HT1080 (cell line): ENCODE measurements at places on chromosomes 1 and 21.

DNA sequence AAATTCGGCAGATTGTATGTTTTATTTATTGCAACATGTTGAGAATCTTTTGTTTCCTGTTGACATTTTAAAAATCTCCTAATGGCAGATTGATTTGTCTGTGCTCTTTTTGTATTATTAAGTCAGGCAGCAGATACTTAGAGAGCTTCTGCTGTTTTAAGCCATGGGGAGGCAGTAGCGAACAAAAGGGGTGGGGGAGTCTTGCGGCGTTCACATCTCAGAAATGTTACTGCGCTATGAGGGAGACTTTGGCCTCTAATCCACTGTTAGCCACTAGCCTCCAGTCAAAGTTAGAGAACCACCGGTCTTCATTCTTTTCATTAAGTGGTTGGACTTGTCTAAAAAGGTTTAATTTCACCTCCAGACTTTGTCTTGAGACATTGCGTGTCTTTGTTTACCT is 93.6 kb downstream of the DYRK1A start:
- no peak for DNase-seq

DNA sequence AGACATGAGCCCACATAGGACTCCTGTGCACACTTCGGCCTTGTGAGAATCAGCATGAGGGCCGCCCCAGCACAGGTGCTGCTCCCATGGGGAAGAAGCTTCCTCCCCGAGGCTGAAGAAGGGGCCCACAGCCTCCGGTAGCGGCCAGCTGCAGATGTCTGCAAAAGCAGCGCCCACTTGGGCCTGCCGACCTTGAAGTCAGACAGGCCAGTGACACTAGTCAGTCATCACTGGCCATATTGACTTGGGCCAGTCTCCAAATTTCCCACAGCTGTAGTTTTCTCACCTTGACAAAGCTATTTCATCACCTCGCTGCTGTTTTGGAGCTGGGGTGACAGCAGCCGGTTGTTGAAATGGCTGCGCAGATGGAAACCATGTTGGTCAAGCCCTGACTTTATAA is 83.0 kb downstream of the RIPK4 start:
- no peak for DNase-seq

DNA sequence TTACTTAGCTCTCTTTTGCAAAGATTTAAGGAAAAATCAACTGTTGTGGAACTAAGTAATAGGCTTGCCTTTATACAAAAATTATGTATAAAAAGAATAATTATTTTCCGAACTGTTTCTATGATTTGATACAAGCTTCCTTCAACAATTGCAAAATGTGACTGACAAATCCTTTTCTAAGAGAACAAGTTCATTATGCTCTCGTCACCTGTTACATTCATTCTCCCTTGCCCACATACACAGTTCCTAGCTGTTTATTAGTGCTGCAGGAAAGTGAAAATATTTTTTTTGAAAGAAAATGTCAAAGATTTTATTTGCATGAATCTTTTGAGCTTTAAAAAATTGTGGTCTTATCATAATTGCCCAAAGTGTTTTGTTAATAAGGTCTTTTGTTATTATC is 466.2 kb downstream of the USP25 start:
- no peak for DNase-seq

DNA sequence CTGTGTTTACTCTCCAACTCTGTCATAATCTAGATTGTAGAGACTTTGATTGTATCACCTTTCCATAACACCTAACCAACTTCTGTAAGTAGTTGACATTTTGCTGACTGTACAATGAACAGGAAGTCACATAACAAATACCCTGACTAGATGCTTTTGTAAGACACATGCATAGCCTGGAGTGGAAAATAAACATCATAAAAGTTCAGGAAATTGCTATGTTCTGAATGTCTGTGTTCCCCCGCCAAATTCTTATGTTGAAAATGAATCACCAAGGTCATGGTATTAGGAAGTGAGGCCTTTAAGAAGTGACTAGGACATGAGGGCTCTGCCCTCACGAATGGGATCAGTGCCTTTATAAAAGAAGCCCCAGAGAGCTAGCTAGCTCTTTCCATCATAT is 40.4 kb upstream of the ZSWIM5 start:
- peak; percentile 77 for DNase-seq

DNA sequence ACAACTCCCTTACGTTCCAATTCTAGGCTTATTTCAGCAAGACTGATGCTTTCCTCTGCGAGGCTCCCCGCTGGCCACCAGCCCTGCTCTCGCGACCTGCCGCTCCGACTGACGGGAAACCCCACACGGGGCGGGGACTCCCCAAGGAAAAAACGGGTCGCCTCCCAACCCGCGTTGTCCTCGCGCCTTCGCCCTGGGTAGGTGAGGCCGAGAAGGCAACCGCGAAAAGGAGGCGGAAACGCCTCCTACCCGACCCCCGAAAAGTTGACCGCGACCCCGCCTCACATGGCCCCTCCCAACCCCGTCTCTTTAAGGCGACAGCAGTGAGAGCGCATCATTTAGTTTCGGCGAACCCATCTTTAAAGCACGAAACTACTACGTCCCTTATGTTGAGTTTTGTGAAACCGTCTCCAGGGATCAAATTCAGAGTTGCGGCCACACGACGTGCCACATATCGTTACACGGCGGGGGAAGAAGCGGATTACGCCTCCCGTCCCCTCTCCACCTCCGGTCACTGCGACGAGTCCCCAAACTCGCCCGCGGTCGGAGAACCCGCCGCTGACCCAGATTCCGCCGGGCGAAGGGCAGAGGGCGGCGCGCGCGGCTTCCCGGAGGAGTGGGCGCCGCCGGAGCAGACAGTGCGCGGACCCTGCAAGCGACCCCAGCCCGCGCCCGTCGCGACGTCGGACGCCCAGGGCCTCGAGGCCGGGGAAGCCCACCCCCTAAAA is 1.2 kb downstream of the ANP32E start:
- peak; percentile 77 for DNase-seq

DNA sequence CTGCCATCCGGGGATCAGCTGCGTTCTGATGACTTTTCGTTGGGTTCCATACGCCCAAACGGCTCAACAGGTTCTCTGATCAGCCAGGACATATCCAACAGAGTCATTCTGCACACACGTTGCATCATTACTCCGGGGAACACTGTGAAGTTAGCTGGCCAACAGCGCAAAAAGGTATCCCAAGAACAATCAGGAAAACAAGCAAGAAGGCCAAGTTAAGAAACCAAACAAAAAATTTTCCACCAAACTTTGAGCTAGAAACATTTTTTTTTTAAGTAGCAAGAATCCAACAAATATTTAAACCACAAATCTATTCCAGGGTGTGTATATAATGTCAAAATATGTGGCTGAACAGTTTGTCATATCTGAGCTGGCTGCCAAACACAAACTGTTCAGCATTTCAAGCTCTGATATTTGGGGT is 29.2 kb downstream of the NID1 start:
- DNase-seq = no peak

GRCh38 chr1:35210321-35211119 is 17.6 kb upstream of the SFPQ start:
- DNase-seq = no peak

GRCh38 chr1:172699111-172699510 is 40.2 kb downstream of the FASLG start:
- DNase-seq = peak; percentile 90

GRCh38 chr1:116147972-116148371 is 36.8 kb downstream of the MAB21L3 start:
- peak; percentile 32 for DNase-seq

GRCh38 chr1:186418503-186418902 is 42.4 kb downstream of the PDC start:
- DNase-seq = no peak

DNA sequence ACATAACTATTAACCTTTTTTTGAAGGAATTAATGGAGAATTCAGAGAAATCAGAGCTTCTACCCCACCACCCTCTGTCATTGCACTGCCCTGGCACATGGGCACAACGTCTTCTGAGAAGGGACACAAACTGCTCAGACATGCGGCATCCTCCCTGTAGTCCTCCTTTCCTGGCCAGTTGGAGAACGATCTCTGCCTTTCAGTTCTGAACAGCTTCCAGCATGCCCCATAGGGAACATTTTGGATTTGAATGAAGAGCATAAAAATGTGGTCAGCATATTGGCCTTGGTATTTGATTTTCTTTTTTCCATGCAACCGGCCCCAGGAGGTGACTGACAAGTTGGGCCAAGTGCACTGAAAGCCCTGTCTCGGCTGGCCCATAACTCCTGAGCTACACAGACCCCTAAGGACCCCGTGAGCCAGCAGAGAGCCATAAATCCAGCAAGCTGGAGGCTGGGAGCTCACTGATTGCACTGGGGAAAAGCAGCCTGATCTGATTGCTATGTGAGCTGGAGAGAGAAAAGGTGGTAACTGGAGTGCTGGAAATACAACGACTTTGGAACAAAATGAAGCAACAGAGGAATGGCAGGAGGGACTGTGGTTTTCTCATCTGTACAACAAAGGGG is 10.9 kb upstream of the BLACAT1 start:
- no peak for DNase-seq

GRCh38 chr1:207309745-207310273 is 11.7 kb upstream of the CD55 start:
- peak; percentile 82 for DNase-seq

DNA sequence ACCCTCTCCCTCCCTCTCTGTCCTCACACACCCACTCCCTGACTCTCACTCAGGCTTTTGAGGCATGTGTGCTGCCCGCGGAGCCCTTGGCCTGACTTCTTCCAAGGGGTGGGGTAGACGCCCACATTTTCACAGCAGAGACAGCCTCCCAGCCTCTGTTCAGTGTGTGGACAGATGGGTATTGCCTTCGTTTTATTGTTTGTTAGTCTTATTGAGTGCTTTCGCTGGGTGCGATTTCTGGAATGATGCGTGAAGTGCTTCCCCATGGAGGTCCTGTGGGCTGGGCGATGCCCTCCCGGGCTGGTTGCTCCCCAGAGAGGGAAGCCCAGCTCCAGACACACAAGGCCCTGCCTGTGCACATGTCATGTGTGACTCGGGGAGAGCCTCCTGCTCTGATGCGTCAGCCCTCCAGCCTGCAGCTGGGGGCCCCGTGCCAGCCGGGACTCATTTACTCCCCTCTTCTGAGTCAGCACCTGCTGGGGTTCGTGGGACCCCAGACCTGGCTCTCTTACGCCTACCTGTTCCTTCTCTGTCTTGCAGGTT is 14.7 kb downstream of the PDXK start:
- no peak for DNase-seq

GRCh38 chr1:148362626-148363438 is 120.3 kb downstream of the PPIAL4G start:
- no peak for DNase-seq
